ENCODE measurements at places on chromosomes 4 and X. TPM values are rescaled to one million over a fixed set of nuclear protein-coding genes. Genes with fewer than 3 reads are reported as not detected.

DNA sequence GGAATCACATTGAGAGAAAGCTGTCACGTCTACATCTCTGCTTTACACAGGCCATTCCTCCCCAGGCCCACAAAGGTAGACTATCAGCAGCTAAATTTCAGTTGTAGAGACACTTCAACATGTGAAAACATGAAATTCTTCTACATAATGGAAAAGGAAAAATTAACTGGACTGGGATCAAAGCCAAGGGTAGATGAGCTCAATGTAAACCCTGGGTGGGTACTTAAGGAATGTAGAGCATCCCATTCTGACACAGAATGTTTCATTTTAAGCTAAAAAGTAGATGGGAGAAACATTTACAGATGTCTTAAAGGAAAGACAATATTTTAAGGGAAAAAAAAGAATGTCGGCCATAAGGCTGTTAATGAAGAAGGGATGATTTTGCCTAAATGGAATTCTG is 51.3 kb upstream of the NPNT start:
- H3K36me3 ChIP-seq, result no peaks in the 10 kb centered on the region
- H3K4me1 ChIP-seq, result no peaks in the 10 kb centered on the region
- H3K4me3 ChIP-seq, result no peak overlapping the region
- DNase-seq, result no peak
- H3K27ac ChIP-seq, result no peak overlapping the region

Gene HPGD
- 0.66 TPM for total RNA-seq

DNA sequence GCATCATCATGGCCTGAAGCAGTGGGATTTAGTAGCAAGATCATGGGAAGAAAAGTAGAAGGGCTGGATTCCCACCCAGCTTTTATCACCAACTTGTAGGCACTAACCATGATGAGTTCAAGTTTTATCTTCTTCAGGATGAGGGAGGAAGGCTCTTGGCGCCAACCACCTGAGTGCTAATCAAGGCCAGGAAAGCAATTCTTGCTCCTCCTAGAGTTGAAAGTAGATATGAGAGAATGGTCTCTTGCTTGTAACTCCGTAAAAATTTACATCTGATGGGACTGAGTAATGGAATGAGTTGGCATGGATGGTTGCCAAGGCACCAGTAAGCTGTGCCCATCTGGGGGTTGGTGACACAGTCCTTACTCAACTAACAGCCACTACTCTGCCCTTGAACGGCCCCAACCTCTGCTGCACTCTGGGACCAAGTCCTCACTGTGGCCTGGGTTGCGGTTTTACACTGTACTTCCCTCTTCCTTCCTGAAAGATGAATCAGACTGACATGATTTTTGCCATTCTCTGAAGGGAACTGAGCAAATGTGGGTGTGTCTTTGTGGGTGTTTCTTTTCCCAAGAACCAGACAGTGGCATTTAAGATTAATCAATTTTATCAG is 39.4 kb upstream of the NDP start:
- no peaks in the 10 kb centered on the region for H3K36me3 ChIP-seq
- H3K4me1 ChIP-seq, result no peaks in the 10 kb centered on the region
- no peak overlapping the region for H3K4me3 ChIP-seq
- H3K27ac ChIP-seq, result no peak overlapping the region
- H3K27me3 ChIP-seq, result no peaks in the 10 kb centered on the region

GRCh38 chrX:94400488-94400887 is 726.5 kb downstream of the FAM133A start:
- H3K4me3 ChIP-seq, result no peak overlapping the region
- H3K27me3 ChIP-seq, result no peaks in the 10 kb centered on the region
- no peak overlapping the region for H3K27ac ChIP-seq
- no peaks in the 10 kb centered on the region for H3K36me3 ChIP-seq
- no peak for DNase-seq

GRCh38 chr4:73538162-73538561 is 56.6 kb downstream of the AFM start:
- DNase-seq, result no peak
- H3K4me3 ChIP-seq, result no peak overlapping the region
- H3K4me1 ChIP-seq, result no peaks in the 10 kb centered on the region
- H3K36me3 ChIP-seq, result no peaks in the 10 kb centered on the region

DNA sequence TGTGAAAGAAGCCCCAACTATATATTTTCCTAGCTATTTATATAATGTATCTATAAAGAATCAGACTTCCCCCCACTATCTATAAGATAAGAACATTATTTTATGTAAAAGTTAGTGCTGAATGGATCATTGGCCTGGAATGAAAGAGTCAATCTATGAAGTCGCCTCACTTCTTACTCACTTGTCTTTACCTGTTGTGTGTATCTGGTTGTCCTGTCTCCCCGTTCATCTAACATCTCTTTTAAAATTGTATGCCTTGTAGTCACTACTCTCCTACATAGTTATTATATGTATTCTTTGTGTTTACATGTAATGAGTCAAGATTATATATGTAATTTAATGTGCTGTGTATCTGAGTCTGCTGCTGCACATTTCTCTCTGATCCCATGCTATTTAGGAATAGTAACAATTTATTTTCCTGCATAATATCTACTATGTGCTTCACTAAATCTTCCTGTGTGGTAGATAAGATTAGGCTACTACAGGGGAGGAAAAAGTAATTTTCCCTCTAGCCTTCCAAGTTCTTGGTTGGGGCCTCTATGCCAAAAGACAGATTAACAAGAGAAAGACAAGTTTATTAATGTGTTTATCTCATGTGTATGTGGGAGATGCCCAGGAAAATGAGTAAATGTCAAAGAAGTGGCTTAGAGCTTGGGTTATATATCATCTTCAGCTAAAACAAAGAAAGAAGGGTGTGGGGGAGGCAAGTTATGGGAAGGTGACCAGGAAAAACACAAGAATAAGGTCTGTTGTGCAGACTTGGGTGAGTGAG is 77.6 kb upstream of the FRMPD4 start:
- H3K4me3 ChIP-seq, result no peak overlapping the region
- no peak for DNase-seq
- no peaks in the 10 kb centered on the region for H3K36me3 ChIP-seq

DNA sequence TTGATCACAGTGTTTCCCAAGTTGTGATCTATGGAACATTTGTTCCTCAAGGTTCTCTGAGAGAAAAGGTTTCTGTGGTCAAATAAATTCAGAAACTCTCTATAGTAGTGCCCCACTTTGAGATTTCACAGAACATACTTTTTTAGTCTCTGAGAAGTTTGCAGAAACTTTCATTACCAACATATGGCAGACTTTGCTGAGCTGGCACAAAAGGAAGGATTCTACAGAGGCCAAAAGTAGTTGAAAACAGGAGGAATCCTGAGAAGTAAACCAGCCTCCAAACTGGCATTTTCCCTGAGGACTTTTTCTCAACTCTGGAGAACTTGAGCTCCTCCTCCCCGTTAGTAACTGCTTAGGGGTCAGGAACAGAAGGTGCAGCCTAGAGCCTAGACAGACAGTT is 117.8 kb upstream of the ESX1 start:
- no peak overlapping the region for H3K27ac ChIP-seq
- H3K4me3 ChIP-seq, result no peak overlapping the region
- no peaks in the 10 kb centered on the region for H3K36me3 ChIP-seq
- no peak for DNase-seq
- no peaks in the 10 kb centered on the region for H3K27me3 ChIP-seq
- no peaks in the 10 kb centered on the region for H3K4me1 ChIP-seq

DNA sequence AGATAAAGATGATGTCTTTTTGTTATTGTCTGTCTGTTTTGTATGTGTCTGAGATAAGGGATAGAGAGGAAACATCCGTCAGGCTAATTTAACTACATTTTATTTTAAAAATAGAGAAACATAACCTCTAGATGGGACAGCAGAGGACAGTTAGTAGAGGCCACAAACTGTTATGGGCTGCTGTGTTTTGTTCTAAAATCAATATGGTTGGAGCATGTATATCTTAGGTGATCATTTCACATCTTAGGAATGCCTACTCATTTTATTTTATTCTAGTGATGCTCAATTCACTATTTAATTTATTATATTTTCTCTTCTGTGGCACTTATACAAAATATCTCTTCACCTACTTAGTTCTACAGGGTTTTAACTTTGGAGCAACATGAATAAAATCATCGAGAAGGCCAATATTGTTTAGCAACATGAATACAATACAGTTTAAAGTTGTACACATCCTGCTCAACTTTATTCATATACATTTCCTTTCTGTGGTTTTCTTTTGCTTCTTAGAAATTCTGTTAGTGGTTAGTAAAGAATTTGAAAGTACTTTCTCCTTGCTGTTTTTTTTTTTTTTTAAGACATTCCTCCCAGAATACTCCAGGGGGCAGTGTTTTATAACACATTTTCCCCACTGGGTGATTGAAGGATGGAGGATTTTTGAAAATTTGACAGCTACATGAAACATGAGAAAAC is 392.9 kb downstream of the UNC5C start:
- no peaks in the 10 kb centered on the region for H3K4me1 ChIP-seq
- DNase-seq, result peak; percentile 22
- H3K36me3 ChIP-seq, result no peaks in the 10 kb centered on the region
- H3K27ac ChIP-seq, result no peak overlapping the region
- no peak overlapping the region for H3K4me3 ChIP-seq

Gene PRKG2
- 2.1 TPM for total RNA-seq

Gene ZCCHC18
- total RNA-seq, result not detected

Gene BANK1
- total RNA-seq, result 2.4 TPM

DNA sequence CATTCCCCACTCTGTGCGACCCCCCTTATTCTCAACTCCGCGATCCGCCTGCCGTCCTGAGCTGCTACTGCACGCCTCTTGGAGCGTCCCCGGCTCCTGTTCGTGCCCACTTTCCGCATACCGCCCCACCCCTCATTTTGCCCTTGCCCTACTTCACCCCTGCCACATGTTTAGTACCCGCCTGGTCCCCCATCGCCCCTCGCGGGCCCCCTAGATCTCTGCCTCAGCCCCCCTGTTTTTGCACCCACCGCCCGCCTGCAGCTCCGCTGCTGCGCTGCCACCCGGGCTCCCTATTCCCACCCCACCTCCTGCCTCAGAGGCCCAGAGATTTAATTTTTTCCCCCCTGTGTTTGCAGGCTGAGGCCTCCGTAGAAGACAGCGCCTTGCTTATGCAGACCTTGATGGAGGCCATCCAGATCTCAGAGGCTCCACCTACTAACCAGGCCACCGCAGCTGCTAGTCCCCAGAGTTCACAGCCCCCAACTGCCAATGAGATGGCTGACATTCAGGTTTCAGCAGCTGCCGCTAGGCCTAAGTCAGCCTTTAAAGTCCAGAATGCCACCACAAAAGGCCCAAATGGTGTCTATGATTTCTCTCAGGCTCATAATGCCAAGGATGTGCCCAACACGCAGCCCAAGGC is 1.4 kb downstream of the MAGED1 start:
- no peaks in the 10 kb centered on the region for H3K4me1 ChIP-seq
- H3K27ac ChIP-seq, result no peak overlapping the region
- no peaks in the 10 kb centered on the region for H3K27me3 ChIP-seq
- no peak overlapping the region for H3K4me3 ChIP-seq
- DNase-seq, result no peak
- H3K36me3 ChIP-seq, result no peaks in the 10 kb centered on the region

DNA sequence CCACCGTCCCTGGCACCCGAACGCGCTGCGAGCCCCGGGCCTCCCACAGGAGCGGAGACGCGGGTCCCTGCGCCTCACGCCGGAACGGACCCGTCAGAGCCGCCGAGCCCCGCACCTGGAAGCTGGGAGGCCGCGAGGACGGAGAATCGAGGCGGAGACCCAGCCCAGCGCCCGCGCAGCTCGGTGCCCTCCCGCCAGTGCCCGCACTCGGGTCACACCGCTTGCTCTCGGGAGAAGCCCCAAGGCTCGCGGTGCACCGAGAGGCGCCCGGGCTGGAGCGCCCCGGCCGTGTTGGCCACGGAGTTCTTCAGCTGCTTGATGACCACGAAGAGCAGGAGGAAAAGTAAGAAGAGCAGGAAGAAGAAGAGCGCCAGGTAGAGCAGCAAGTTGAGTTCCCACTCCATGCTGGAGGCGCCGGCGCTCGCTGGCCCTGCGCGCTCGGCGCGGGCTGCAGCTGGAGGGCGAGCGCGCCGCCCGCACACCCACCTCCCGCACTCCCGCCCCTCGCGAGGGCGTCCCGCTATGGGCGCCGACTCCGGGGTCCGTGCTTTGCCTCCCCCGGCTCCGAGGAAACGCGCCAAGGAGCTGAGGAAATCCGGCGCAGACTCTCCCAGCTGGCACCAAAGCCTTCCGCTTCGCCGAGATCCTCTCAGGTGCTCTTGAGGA is at the start of gene SMIM43:
Gene SMIM43, minus strand, starts transcription at position 463 of the 666 bp plus-strand sequence. Its CDS starts 59 bp downstream, at position 404.
- H3K4me3 ChIP-seq, result no peak within 1 kb of the TSS
- no peaks in the 10 kb centered on the region for H3K4me1 ChIP-seq
- H3K36me3 ChIP-seq, result no peaks in the 10 kb centered on the region
- no peaks in the 10 kb centered on the region for H3K27me3 ChIP-seq
- no peak within 1 kb of the TSS for H3K27ac ChIP-seq

DNA sequence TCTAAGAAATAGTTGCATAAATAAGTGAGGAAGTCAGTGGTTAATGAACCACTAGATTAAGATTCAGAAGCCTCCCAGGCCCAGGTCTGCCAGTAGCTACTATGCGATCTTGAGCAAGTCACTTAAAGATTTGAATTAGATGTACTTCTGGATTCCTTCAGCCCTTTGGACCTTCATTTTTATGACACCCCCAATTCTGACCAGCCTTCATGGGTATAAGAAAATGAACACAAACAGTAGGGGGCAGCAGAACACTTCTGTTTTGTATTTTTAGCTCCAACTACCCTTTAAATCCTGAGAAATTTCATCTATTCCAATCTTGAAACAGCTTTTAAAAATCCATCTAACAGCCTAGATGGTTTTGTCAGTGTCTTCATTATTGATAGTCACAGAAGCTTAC is 19.0 kb downstream of the TMEM47 start:
- no peaks in the 10 kb centered on the region for H3K36me3 ChIP-seq
- H3K4me1 ChIP-seq, result no peaks in the 10 kb centered on the region
- no peak for DNase-seq
- H3K27me3 ChIP-seq, result no peaks in the 10 kb centered on the region

Gene GRIA3
- total RNA-seq, result not detected

- H3K27me3 ChIP-seq, result no peaks in the 10 kb centered on the region
- no peak overlapping the region for H3K27ac ChIP-seq
- H3K4me3 ChIP-seq, result no peak overlapping the region
- H3K4me1 ChIP-seq, result no peaks in the 10 kb centered on the region
- H3K36me3 ChIP-seq, result no peaks in the 10 kb centered on the region
These were observed 39.3 kb upstream of the LPAR4 start for GRCh38 chrX:78708262-78708661.

GRCh38 chr4:110106931-110107296 is 91.5 kb downstream of the ELOVL6 start:
- H3K36me3 ChIP-seq, result no peaks in the 10 kb centered on the region
- H3K27ac ChIP-seq, result no peak overlapping the region
- H3K4me1 ChIP-seq, result peaks cover 8% of the 10 kb centered on the region
- DNase-seq, result no peak
- H3K4me3 ChIP-seq, result no peak overlapping the region
- no peaks in the 10 kb centered on the region for H3K27me3 ChIP-seq

Gene GLRA3
- not detected for total RNA-seq

Gene GC
- 1.8 TPM for total RNA-seq

GRCh38 chr4:89704651-89705395 is 132.1 kb downstream of the SNCA start:
- H3K27me3 ChIP-seq, result no peaks in the 10 kb centered on the region
- no peak overlapping the region for H3K27ac ChIP-seq
- H3K36me3 ChIP-seq, result no peaks in the 10 kb centered on the region
- DNase-seq, result no peak
- no peaks in the 10 kb centered on the region for H3K4me1 ChIP-seq
- H3K4me3 ChIP-seq, result no peak overlapping the region

Gene PNMA6F
- total RNA-seq, result not detected

GRCh38 chr4:147822128-147822527 is 90.2 kb downstream of the ARHGAP10 start:
- no peaks in the 10 kb centered on the region for H3K36me3 ChIP-seq
- no peak for DNase-seq
- H3K27ac ChIP-seq, result no peak overlapping the region
- no peaks in the 10 kb centered on the region for H3K27me3 ChIP-seq
- H3K4me3 ChIP-seq, result no peak overlapping the region

Data from HCT116 (cell line).